Glutamatergic neuron (in vitro differentiated cells): ENCODE measurements at places on chromosomes 1 and 21. TPM values are rescaled to one million over a fixed set of nuclear protein-coding genes. Genes with fewer than 3 reads are reported as not detected.

GRCh38 chr1:41014871-41015270 is 6.7 kb downstream of the SLFNL1 start:
- no peaks in the 10 kb centered on the region for H3K27me3 ChIP-seq
- H3K4me3 ChIP-seq, result no peak overlapping the region
- peaks cover 16% of the 10 kb centered on the region for H3K4me1 ChIP-seq

GRCh38 chr1:192485692-192486436 is 89.7 kb upstream of the RGS1 start:
- H3K4me1 ChIP-seq, result peaks cover 12% of the 10 kb centered on the region
- H3K27me3 ChIP-seq, result peaks cover 4% of the 10 kb centered on the region
- no peak overlapping the region for H3K4me3 ChIP-seq

Gene SERBP1
- 159 TPM for total RNA-seq

GRCh38 chr1:234979296-234980279 is 149.0 kb downstream of the TOMM20 start:
- no peak for DNase-seq
- H3K36me3 ChIP-seq, result no peaks in the 10 kb centered on the region
- peaks cover 4% of the 10 kb centered on the region for H3K27me3 ChIP-seq
- peaks cover 33% of the 10 kb centered on the region for H3K4me1 ChIP-seq

- H3K27ac ChIP-seq, result no peak overlapping the region
- H3K4me1 ChIP-seq, result peaks cover 23% of the 10 kb centered on the region
- H3K36me3 ChIP-seq, result peaks cover 2% of the 10 kb centered on the region
- no peak overlapping the region for H3K4me3 ChIP-seq
- H3K27me3 ChIP-seq, result peaks cover 3% of the 10 kb centered on the region
Measured at GRCh38 chr1:41282679-41283317, 40.7 kb upstream of the SCMH1 start.

DNA sequence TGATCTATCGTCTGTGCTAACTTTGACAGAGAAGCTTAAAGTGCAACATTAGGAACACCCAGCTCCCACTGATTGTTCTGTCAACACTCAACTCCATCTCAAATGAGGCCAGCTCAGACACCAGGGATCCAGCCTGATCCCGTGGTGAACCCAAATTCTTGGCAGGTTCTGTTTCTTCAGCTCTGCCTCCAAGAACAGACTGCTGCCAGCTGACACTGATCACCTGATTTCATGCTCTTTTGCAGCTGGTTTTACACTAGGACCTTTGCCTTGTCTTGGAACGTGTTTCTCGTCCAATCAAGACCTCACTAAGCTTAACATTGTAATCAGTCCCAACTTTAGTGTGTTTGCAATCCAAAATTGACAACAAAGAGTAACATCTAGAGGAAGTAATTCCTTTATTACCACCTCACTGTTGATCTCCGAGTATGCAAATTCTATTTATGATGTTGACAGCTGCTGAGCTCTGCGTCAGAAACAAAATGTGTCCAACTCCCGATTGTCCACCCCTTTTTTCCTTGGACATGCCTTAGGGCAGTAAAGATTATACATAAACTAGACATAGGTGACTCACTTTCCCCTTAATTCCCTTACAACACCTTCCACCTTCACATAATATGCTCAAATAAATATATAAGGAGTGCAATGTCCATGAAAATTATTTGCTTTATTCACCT is 1.6 kb upstream of the HYI start:
- H3K27me3 ChIP-seq, result peaks cover 9% of the 10 kb centered on the region
- peaks cover 13% of the 10 kb centered on the region for H3K4me1 ChIP-seq
- H3K36me3 ChIP-seq, result no peaks in the 10 kb centered on the region
- DNase-seq, result no peak

Gene CFAP74
- not detected for total RNA-seq

GRCh38 chr1:17466359-17466758 is 26.9 kb upstream of the RCC2 start:
- DNase-seq, result no peak
- H3K27ac ChIP-seq, result no peak overlapping the region
- H3K4me3 ChIP-seq, result no peak overlapping the region

DNA sequence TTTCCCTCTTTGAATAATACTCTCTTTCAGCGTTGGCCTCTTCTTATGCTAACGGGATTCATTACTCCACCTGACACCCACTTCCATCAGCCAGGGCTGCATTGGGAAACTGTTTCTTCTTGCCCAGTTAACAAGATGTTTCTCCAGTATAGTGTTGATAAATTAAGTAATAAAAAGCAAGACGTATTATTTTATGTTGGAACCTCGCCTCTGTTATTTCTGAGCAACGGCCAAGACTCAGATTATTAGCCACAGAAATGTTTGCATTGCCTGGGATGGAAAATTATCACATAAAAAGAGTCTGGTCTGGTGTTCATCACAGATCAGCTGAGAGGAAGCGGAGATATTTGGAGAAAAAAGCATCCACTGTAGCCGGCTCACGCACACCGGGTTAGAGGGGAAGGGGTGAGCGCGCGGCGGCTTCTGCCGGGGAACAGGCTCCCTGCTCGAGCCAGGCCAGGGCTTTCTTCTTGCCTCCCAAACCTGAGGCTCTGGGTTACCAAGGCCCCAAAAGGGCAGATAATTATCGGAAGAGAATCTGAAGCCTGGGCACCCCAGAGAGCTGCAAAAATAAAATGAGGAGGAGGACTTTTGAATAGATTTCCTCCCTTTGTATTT is 189.5 kb downstream of the PRDM16 start:
- H3K27ac ChIP-seq, result no peak overlapping the region
- no peak for DNase-seq
- peaks cover 9% of the 10 kb centered on the region for H3K27me3 ChIP-seq

Gene CHML
- 23.3 TPM for total RNA-seq

GRCh38 chr1:64363616-64364015 is 106.3 kb upstream of the CACHD1 start:
- H3K4me1 ChIP-seq, result peaks cover 6% of the 10 kb centered on the region
- DNase-seq, result no peak
- H3K27ac ChIP-seq, result no peak overlapping the region
- H3K36me3 ChIP-seq, result no peaks in the 10 kb centered on the region
- H3K27me3 ChIP-seq, result no peaks in the 10 kb centered on the region

- H3K4me1 ChIP-seq, result no peaks in the 10 kb centered on the region
- H3K4me3 ChIP-seq, result no peak overlapping the region
- DNase-seq, result no peak
- H3K27ac ChIP-seq, result no peak overlapping the region
Measured at GRCh38 chr1:67816506-67816905, 16.8 kb downstream of the GNG12 start.

- peaks cover 26% of the 10 kb centered on the region for H3K4me1 ChIP-seq
- no peak for DNase-seq
- peak overlapping the region; percentile 93 for H3K27ac ChIP-seq
Measured at GRCh38 chr1:66246351-66247269, 287.3 kb upstream of the SGIP1 start.

DNA sequence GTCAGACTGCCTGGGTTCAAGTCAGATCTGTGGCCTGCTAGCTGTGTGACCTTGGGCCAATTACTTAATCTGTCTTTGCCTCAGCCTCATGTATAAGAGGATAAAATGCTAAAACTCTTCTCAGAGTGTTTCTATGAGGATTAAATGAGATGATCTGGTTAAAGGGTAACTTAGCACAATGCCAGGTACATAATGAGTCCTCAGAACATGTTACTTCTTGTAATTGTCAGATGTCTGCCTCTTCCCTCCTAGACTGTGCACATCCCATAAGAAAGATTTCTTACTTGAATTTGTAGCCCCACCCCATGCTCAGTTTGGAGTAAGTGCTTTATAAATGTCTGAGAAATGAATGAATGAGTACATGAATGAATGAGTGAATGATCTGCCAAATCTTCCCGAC is 34.6 kb upstream of the HIVEP3 start:
- peaks cover 7% of the 10 kb centered on the region for H3K36me3 ChIP-seq
- no peak overlapping the region for H3K27ac ChIP-seq
- no peak for DNase-seq
- no peak overlapping the region for H3K4me3 ChIP-seq

DNA sequence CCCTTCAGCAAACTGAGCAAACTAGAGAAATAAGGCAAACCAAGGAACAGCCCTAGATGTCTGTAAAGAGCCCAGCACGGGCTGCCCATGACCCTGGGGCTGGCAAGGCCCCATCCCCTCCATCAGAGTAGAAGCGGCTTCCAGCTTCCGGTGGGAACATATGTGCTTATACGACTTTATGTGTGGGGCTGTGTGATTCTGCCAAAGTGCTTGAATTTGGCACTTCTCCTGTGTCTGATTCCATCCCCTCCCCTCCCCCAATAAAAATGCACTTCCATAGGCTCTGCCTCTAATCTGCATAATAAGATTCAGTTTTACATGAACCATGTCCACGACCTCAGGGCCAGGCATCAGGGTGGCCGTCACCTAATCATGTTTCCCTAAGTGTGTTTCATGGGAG is 236.6 kb downstream of the DSCAM start:
- peaks cover 4% of the 10 kb centered on the region for H3K27me3 ChIP-seq
- peaks cover 10% of the 10 kb centered on the region for H3K4me1 ChIP-seq
- peaks cover 12% of the 10 kb centered on the region for H3K36me3 ChIP-seq
- H3K4me3 ChIP-seq, result no peak overlapping the region
- DNase-seq, result no peak

- H3K27ac ChIP-seq, result no peak overlapping the region
- H3K4me3 ChIP-seq, result no peak overlapping the region
- H3K36me3 ChIP-seq, result no peaks in the 10 kb centered on the region
- H3K4me1 ChIP-seq, result peaks cover 21% of the 10 kb centered on the region
- DNase-seq, result no peak
- peaks cover 8% of the 10 kb centered on the region for H3K27me3 ChIP-seq
Measured at GRCh38 chr1:29827801-29828525, 591.6 kb downstream of the PTPRU start.

Gene MTMR11
- total RNA-seq, result 2.6 TPM

Gene HTR6
- not detected for total RNA-seq

Gene CRB1
- 7.3 TPM for total RNA-seq

- H3K27ac ChIP-seq, result no peak overlapping the region
- H3K27me3 ChIP-seq, result peaks cover 2% of the 10 kb centered on the region
- H3K4me3 ChIP-seq, result no peak overlapping the region
- H3K36me3 ChIP-seq, result no peaks in the 10 kb centered on the region
Measured at GRCh38 chr1:89974256-89974655, 20.7 kb upstream of the ZNF326 start.

GRCh38 chr1:156842618-156843300 is 16.2 kb downstream of the INSRR start:
- H3K4me1 ChIP-seq, result peaks cover 14% of the 10 kb centered on the region
- H3K4me3 ChIP-seq, result no peak overlapping the region
- no peak overlapping the region for H3K27ac ChIP-seq
- H3K27me3 ChIP-seq, result peaks cover 33% of the 10 kb centered on the region
- no peak for DNase-seq

DNA sequence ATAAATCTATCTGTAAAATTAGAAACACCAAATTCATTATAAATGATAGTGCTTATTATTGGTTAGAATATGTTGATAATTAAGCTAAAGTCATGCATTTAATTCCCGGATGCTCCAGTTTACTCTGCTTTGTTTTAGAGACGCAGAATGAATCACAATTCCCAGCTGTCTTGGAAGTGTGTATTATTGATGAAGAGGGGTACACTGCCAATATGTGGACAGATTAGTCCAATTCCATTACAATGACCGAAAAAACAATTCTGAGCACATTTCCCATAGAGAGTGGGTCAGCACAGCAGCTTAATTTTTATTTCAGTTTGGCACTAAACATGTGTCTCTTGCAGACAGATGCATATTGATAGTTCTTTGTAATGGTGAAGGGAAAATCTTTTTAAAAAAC is 146.7 kb downstream of the KCNT2 start:
- H3K36me3 ChIP-seq, result no peaks in the 10 kb centered on the region
- DNase-seq, result no peak
- H3K27ac ChIP-seq, result peak overlapping the region; percentile 19
- H3K4me3 ChIP-seq, result no peak overlapping the region
- peaks cover 2% of the 10 kb centered on the region for H3K27me3 ChIP-seq

- DNase-seq, result no peak
- H3K36me3 ChIP-seq, result no peaks in the 10 kb centered on the region
- no peak overlapping the region for H3K27ac ChIP-seq
- no peaks in the 10 kb centered on the region for H3K27me3 ChIP-seq
Measured at GRCh38 chr1:174966008-174966572, 33.7 kb upstream of the CACYBP start.

- no peaks in the 10 kb centered on the region for H3K36me3 ChIP-seq
- no peak overlapping the region for H3K4me3 ChIP-seq
- no peak for DNase-seq
- H3K4me1 ChIP-seq, result peaks cover 31% of the 10 kb centered on the region
- H3K27ac ChIP-seq, result no peak overlapping the region
- peaks cover 2% of the 10 kb centered on the region for H3K27me3 ChIP-seq
Measured at GRCh38 chr1:48043622-48044021, 46.4 kb upstream of the TRABD2B start.

Gene NRAS
- 77.1 TPM for total RNA-seq

Gene SPATA46
- not detected for total RNA-seq

DNA sequence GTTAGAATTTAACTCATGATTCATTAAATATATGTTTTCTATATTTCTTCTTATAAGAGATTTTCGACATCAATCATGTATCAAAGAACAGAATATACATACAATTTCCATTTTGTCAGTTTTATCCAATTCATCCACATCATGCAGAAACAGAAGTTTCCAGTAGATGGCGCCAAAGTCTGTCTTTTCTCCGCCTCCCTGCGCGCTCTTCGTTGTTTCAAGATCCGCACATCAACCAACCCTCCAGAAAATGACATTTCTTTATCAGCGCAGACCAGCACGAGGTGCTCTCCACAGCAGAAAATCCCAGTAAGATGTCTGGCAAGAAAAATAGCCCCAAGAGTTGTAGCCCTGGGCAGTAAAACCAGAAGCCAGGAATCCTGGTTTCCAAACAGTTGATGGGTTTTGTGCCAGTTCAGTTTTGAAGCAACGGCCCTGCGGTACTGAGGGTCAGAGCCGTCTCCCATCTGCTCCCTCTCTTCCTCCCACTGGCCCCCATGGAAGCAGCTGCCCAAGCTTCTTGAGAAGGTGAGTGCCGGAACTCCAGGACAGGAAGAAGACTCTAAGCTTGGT is 38.6 kb upstream of the GPR137B start:
- peaks cover 2% of the 10 kb centered on the region for H3K27me3 ChIP-seq
- no peak overlapping the region for H3K27ac ChIP-seq
- peak; percentile 60 for DNase-seq
- peaks cover 3% of the 10 kb centered on the region for H3K4me1 ChIP-seq
- H3K4me3 ChIP-seq, result peak overlapping the region; percentile 1
- H3K36me3 ChIP-seq, result no peaks in the 10 kb centered on the region

Gene C8B
- not detected for total RNA-seq

- peaks cover 6% of the 10 kb centered on the region for H3K27me3 ChIP-seq
- peak; percentile 44 for DNase-seq
- no peaks in the 10 kb centered on the region for H3K36me3 ChIP-seq
- peaks cover 6% of the 10 kb centered on the region for H3K4me1 ChIP-seq
Measured at GRCh38 chr1:15803380-15803779, 4.1 kb downstream of the UQCRHL start.

- no peaks in the 10 kb centered on the region for H3K36me3 ChIP-seq
- H3K27ac ChIP-seq, result no peak overlapping the region
- H3K27me3 ChIP-seq, result peaks cover 2% of the 10 kb centered on the region
- no peak for DNase-seq
- H3K4me3 ChIP-seq, result no peak overlapping the region
Measured at GRCh38 chr1:93701629-93702028, 20.0 kb upstream of the BCAR3 start.

Gene HPDL
- 2.3 TPM for total RNA-seq

Gene LIPI
- not detected for total RNA-seq

GRCh38 chr1:43711049-43711448 is 3.7 kb downstream of the ST3GAL3 start:
- H3K27ac ChIP-seq, result no peak overlapping the region
- no peaks in the 10 kb centered on the region for H3K27me3 ChIP-seq
- H3K4me1 ChIP-seq, result peaks cover 7% of the 10 kb centered on the region
- no peaks in the 10 kb centered on the region for H3K36me3 ChIP-seq
- no peak overlapping the region for H3K4me3 ChIP-seq
